ENCODE measurements at places on chromosomes 4 and X.

- peak; percentile 59 for DNase-seq
Measured at GRCh38 chrX:138923805-138924204, 212.3 kb upstream of the FGF13 start.

GRCh38 chr4:53886090-53886489, 178.3 kb downstream of the CHIC2 start:
- DNase-seq: no peak

DNA sequence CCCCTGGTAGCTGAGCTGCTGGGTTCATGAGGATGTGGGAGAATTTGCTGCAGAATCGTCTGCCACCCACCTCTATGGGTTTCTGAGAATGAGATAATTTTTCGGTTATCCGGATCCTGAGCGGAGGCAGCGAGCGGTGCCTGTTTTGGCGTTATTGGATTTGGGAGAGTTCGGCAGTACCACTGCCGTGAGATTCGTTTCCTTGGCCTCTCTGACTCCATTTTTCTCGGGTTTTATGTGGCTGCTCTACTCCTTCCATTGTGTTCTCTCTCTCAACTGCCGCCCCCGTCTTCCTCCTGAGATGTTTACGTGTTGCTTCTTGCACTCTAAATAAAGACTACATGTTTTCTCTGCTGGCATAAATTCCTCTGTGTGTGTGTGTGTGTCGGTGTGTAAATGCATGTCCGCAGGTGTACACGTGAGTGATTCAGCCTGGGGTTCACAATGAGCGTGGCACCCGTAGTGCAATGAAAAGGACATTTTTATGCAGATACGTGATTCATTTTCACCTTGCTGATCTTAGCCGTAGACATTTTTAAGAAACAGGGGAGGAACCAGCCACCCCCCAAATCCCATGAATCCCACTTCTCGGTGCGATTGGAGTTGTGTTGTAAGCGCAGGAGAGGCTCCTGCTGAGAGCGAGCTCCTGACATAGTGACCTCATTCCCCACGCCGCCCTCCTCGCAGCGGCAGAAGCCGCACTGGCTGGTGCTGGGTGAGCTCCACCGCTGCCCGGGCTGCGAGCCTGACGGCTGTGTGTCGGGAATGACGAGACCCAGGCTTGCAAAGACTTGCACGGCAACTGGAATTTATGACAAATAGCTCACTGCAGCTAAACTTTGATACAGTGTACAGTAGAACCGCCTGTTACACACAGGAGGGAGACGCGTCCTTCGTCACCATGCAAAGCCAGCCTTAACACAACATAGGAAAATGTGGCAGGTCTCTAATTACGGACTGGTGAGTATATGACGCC, 82.2 kb downstream of the STOX2 start:
- DNase-seq: no peak

- DNase-seq: no peak
Measured at GRCh38 chr4:6110681-6111353, 89.5 kb downstream of the JAKMIP1 start.

DNA sequence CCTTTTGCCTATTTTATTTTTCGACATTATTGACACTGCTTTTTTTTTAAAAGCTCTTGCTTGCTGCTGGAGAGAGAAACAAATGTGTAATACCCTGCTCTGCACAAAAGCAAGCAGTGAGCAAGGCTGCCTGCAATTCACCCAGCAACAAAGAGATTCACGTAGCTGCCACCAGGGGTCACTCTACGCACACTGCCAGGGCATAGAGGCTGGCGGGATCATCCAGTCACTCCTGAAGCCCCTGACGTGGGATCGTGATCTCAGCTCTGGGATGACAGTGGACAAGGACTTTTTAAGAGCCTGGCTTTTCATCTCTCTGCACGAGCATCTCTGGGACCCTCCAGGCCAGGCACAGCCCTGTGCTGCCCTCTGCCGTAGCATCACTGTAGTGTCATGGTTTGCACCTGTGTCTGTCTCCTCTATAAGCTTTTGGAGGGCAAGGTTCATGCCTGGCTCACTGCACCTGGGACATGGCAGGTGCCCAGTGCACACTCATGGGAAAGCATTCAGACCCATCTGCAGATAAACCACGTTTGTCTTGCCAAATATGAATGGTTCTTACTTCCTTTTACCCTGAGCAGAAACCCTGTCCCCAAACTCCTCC, 19.8 kb downstream of the C4orf50 start:
- peak; percentile 49 for DNase-seq

DNA sequence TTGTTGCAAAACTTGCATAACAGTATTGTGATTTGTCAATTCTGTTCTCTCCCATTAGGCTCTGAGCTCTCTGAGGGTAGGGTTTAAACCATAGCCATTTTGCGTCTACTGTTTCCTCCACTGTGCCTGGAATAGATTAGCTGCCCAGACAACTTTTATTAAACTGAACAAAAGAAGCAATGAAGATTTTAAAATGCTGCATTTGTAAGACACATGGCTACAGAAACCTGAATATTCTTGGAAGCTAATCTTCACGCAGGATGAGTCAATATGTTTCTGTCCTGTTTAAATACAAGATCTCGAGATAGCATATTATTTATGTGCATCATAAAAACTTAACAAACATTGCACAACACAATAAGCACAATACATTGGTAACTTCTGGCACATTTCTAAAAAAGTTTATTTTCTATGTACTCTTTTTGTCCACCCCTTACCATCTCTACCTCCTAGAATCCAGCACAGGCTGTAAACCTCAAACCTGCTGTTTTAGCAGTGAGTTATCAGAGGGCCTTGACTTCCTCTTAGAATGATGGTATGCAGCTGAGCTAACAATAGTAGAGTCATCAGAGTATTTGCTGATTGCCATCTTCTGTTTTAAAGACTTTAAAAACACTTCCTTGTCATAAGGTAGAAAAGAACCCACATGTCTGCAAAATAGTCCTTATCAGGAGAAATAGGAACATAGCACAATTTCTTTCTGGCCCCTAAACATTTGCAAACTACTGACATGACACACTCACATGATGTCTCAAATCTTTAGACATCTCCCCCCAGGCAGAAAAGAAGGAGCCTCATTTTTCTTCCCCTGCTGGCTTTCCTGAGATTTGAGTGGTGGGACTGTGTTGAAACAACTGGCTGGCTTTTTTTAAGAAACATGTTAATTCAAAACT, 10.6 kb upstream of the CCNG2 start:
- peak; percentile 22 for DNase-seq

- no peak for DNase-seq
Measured at GRCh38 chr4:958314-958665, 15.1 kb downstream of the DGKQ start.

GRCh38 chr4:111722213-111722720, 423.0 kb upstream of the FAM241A start:
- no peak for DNase-seq

GRCh38 chr4:24607334-24607733, 23.0 kb upstream of the DHX15 start:
- no peak for DNase-seq

- peak; percentile 38 for DNase-seq
Measured at GRCh38 chr4:22787753-22788375, 95.1 kb downstream of the GBA3 start.

GRCh38 chr4:70994387-70995099, 1.1 kb downstream of the DCK start:
- DNase-seq: peak; percentile 20

DNA sequence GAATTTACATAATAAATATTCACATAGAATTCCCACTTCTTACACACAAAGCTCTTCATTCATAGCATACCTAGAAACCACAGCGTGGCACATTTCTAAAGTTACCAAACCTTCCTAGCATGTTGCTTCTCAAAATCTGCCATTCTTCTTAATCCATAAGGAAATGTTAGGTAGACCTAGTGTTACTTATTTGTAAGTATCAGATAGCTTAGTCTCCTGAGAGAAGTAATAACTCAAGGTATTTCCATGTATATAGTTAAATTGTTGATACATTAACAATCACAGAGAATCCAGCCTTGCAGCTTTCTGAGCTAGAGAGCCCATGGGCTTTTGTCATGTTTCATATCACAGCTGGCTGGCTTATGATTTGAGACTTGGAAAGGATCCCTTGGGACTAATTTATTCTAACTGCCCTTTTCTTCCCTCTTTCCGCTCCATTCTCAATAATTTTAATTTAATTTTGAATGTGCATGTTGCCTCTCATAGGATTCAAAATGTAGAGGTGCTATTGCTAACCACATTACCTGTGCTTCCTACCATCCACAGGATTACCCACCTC, 17.6 kb downstream of the SH3RF1 start:
- no peak for DNase-seq

- DNase-seq: no peak
Measured at GRCh38 chrX:104854188-104854587, 288.2 kb downstream of the IL1RAPL2 start.

DNA sequence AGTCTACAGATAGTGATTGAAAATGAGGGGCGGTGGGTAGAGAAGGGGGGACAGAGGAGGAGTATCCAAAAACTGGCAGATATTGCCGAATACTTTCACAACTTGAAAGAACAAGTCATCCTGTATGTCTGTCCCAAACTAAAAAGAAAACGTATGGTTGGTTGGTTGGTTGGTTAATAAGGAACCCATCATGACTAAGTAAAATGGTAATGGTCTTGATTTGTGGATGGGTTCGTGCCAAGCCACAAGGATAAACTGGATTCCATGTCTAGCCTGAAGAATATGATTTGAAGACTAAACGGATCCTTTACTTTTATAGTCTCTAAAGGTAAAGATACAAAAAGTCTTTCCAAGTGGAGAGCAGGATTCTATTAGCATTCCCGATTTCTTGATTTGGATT, 208.4 kb downstream of the DCLK2 start:
- DNase-seq: no peak

GRCh38 chr4:74431113-74431826, 13.7 kb upstream of the AREG start:
- no peak for DNase-seq

GRCh38 chr4:156889616-156890594, 81.7 kb downstream of the PDGFC start:
- DNase-seq: peak; percentile 50

DNA sequence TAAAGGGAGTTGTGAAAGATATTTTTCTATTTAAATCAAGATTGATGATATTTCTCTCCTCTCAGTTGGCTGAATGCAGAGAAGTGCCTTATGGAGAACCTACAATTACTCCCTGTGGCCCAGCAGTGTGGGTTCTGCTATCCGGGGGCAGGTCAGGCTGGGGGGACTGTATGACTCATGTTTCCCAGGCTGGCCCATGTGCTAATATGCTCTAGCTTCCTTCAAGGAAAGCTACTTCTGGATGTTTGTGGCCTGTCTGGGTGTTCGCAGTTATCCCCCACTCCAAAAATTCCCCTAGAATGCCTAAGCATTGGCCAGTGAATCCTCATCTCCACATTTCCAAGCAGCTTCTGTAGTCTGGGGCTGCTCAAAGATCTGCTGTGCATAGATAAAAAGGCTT, 58.9 kb upstream of the SPP1 start:
- peak; percentile 59 for DNase-seq

DNA sequence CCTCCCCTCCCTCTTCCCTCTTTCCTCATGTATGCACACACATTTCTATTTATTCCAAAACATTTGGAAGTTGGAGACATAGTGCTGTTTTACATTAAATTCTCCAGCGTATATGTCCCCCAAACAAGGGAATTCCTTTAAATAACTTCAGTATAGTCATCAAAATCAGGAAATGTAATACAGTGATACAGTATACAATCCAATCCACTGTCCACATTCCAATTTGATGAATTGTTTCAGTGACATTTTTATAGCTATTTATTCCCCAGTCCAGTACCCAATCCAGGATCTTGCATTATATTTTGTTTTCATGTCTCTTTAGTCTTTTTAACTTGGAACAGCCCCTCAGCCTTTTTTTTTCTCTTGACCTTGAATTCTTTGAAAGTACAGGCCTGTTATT, 233.0 kb downstream of the DKK2 start:
- no peak for DNase-seq

GRCh38 chr4:135492439-135492838, 1290.8 kb upstream of the PABPC4L start:
- DNase-seq: no peak

DNA sequence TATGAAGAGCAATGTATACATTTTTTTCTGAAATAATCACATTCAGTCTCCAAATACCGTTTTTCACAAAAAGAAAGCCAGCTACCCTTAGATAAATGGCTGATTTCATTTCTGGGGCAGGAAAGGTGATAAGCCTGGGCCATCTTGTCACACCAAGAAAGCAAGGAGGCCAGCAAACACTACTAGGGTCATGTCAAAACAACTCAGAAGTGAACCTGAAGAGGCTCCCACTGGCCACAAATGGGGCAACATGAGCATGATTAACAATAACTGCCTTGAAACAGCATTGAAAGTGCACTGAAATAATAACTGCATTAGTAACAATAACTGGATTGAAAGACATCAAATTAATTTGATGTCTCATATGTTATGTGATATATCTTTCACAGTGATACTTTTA, 39.3 kb downstream of the SH3KBP1 start:
- DNase-seq: no peak

- peak; percentile 1 for DNase-seq
Measured at GRCh38 chrX:3094261-3094660, 53.0 kb downstream of the ARSF start.

DNA sequence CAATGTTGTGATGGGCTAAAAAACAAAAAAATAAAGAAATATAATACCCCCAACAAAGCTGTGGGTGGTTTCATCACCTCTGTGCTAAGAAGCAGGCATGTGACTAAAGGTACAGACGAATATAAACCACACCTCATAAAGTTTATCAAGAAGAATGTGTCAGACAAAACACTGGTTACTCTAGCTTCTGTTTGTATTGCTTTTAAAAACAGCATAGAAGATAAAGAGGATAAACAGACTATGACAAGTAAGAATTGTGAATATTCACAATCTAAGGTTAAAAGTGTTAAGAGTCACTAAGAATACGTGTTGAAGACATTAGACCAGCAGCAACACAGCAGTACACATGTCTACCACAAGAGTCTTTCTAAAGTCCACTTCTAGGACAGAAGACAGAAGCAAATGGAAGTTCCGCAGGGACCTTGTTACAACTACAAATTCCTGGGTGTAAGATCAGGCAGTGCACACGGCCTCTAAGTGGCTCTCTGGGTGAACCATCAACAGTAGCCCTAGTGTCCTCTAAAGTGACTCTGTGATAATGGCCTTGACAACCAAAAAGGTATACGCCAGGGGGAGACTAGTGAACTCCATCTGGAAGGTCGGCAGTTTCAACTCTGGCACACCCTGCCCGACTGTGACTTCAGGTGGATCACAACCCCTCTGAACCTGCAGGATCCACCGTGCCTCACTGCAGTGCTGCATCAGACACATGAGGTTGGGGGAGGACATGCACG, 8.3 kb upstream of the FGFBP2 start:
- no peak for DNase-seq
